ENCODE measurements at places on chromosomes 7 and 10.

GRCh38 chr7:107164092-107164491, 4.7 kb upstream of the HBP1 start:
- DNase-seq, result no peak

- no peak for DNase-seq
Measured at GRCh38 chr7:65225422-65226006, 148.1 kb upstream of the ZNF92 start.

DNA sequence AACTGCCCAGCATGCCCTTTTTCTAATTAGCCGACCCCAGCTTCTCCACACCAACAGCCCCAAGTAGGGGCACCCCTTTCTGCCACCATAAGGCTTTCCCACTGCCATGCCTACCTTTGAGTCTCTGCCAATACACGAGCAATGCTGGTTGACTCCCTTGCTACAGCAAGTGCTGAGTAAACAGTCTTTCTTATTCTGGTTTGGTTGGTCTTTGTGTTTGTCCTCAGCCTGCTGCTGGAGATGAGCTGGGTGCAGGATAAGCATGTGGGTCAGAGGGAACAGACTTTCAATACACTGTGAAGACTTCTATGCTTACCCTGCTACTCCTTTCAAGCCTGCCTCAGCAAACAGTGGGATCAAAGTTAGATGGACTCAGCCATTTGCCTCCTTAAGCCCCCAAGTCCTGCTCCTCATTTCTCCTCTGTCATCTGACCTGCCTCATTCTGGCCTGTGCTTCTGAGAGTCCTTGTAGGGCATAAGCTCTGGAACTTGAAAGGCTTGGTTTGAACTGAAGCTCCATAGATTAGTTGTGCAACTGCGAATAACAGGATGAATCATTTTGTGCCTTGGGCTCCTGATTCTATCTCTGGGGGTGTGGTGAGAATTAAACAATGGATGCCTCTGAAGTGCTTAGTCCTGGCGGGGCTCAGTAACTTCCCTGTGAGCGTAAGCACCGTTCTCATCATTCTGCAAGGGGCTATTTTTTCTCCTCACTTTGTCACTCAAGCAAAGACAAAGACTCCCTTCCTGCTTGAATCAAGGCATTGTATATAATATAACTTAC, 533.8 kb upstream of the DPP6 start:
- no peak for DNase-seq

DNA sequence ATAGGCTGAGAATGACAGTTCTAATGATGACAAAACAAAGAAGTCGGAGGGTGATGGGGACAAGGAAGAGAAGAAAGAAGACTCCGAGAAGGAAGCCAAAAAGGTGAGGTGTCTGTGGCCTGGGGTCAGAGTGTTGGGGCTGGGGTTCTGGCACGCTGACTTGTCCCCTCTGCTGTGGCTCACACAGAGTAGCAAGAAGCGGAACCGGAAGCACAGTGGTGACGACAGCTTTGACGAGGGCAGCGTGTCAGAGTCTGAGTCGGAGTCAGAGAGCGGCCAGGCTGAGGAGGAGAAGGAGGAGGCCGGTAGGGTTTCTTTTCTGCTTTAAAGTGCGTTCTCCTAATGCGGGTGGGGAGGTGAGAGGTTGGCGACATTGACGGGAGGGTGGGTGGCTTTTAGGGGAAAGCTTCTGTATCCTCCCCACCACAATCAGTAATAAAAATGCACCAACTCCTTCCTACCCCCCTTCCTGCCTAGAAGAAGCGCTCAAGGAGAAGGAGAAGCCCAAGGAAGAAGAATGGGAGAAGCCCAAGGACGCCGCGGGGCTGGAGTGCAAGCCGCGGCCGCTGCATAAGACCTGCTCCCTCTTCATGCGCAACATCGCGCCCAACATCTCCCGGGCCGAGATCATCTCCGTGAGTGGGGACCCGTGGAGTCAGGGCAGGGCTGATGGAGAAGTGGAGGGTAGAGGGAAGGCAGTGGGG, 4.6 kb downstream of the UFSP1 start:
- DNase-seq, result no peak

DNA sequence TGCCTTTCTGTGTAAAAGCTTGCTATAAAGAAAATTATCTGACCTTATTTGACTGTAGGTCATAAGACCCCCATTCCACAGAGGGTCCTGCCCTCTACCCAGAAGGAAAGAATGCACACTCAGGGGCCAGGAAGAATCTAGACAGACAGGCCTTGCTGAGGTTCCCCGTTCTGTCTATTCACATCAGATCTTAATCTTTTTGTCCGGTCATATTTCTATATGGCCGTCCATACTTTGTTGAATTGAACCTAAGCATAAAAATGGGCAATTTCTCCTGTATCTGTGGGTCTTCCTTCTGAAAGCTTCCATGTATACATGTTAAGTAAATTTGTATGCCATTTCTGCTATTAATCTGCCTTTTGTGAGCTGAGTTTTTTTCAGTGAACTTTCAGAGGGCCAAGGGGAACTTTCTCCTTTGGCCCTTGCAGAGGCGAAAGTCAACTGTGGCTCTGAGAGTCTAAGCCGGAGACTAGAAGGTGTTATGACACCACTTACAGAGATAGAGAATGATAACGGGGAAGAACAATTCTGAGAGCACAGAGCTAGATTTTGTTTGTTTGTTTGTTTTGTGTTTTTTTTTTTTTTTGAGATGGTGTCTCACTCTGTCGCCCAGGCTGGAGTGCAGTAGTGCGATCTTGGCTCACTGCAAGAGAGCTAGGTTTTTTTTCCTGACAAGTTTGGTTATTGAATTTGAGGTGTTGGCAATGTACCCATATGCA, 11.6 kb upstream of the PRKAR2B start:
- DNase-seq, result no peak
